ENCODE measurements at places on chromosomes 6 and 20.

GRCh38 chr20:35012227-35013069 lies 56.8 kb downstream of the MYH7B start:
- DNase-seq, result no peak

GRCh38 chr6:43760210-43761168 lies 9.5 kb upstream of the VEGFA start:
- no peak for DNase-seq

- no peak for DNase-seq
Measured at GRCh38 chr6:39698789-39699188, 26.4 kb downstream of the KIF6 start.

GRCh38 chr20:39812116-39812515 lies 850.0 kb downstream of the DHX35 start:
- DNase-seq, result no peak

- DNase-seq, result no peak
Measured at GRCh38 chr20:1371202-1371782, 21.6 kb downstream of the FKBP1A start.

DNA sequence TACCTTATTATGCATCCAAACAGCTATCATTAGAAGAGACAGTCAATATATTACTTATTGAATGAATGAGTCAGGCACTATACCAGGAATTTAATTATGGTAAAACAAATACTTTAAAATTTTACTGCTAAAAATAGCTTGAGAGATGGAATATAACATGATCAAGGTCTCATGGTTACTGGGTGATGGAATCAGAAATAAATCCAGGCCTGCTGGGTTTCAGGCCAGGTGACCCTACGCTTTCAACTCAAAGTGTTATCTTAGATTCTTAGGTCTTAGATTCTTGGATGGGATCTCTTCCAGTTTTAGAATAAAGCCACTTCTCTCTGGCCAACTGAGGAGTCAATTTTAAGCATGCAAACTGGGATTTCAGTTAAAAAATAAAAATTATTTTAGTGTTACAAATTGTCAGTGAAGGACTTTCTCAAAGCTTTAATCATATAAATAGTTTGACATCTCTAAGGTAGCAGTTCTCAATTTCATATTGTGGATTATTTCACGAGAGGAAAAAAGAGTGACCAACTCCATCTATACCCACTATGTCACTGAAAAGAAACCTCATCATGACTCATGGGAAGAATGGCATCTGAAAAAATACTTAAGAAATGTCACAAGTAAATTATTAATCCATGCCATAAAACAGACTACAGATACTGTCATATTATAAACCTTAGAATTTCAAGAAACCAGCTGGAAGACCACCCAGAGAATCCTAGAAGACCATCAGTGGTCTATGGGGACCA lies 283.4 kb upstream of the RUNX2 start:
- no peak for DNase-seq

- DNase-seq, result no peak
Measured at GRCh38 chr6:107237992-107238660, 122.8 kb upstream of the BEND3 start.

GRCh38 chr6:143961066-143961465 lies 47.0 kb downstream of the PLAGL1 start:
- DNase-seq, result no peak

DNA sequence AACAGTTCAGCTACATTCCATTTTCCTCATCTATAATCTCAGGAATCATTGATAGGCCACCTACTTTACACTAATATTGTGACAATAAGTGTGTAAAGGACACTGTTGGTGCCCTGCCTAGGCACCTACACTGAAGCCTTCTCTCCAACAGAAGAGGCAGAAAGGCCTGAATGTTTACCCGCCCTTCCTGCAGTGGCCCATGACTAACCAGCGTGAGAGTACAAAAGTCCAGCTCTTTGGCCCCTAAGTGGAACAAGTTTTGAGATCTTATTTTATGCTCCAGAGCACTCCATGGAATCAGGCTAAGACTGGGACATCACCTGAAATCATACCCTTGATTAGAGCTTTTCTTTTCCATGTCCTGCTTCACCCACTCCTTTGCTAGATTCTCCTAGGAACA lies 359.7 kb downstream of the ARHGAP18 start:
- no peak for DNase-seq

DNA sequence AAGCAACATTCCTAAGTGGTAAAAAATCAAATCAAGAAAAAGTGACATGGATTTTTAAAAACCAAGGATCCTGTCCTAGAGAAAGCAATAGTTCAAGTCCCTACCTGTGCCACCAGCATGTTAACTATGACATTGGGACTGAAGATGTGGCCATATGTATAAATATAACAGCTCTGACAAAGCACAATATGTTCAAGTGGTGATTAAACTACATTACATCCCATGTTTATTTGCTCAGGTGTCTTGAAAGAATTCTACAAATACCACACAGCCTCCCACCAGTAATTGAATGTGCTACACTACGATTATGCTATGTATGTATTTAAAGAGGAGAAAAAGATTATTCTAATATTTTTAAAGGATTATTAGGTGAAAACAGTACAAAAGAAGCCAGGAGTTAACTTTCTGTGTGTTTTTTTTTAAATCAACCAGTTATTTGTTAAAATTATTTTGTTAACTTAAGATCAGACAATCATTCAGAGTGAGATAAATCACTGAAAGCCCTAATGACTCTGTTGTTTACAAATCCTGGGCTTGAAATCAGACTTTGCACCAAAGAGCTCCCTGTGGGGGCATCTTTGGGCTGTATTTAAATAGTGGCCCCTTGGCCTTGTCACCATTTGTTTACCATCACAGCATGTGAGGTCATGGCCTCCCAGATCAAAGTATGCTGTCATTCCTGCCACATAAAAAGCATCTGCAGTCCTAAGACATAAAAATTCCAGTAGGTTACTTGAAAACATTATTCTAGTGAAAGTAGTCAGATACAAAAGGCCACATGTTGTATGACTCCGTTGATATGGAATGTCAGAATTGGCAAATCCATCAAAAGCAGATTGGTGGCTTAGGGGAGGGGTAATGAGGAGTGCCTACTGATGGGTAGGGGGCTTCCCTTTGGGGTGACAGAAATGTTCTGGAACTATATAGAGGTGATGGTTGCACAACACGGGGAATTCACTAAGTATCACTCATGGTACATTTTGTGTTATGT lies 17.1 kb downstream of the TTLL2 start:
- DNase-seq, result no peak

DNA sequence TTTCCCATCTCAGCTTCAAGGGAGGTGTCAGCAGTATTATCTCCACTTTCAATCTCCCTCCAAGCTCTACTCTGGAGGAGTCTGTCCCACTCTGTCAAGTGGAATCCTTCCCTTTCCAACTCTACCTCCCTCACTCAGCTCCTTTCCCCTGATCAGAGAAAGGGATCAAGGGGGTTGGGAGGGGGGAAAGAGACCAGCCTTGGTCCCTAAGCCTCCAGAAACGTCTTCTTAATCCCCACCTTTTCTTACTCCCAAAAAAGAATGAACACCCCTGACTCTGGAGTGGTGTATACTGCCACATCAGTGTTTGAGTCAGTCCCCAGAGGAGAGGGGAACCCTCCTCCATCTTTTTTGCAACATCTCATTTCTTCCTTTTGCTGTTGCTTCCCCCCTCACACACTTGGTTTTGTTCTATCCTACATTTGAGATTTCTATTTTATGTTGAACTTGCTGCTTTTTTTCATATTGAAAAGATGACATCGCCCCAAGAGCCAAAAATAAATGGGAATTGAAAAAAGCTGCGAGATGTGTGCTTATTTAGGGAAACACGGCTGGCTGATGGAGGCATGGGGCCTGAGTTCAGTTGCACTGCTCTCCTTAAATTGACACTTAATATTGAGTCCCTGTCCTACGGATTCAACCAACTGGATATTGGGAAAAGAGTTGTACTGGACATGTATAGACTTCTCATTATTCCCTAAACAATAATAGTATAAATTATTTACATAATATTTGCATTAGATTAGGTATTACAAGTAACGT lies 4.9 kb downstream of the TUBB start:
- no peak for DNase-seq

DNA sequence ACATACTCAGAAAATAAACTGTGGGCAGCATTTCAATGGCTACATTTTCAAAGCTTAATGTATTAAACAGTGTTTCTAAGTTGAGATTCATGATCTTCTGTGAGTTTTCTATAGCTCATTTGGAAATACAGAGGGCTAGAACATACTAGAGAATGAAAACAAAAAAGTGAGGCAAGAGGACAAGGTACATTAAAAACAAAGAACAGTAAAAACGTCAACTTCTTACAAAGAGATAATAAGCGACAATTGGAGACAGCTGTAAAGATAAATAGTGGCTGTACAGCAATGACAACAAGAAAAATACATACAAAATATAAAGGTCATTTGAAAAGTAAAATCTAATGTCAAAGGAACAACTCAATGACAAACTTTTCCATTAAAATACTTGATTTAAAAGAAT lies 94.3 kb downstream of the REV3L start:
- DNase-seq, result no peak

- DNase-seq, result no peak
Measured at GRCh38 chr20:62979310-62979709, 26.8 kb downstream of the SLC17A9 start.

- no peak for DNase-seq
Measured at GRCh38 chr6:43798688-43799444, 28.9 kb downstream of the VEGFA start.

GRCh38 chr6:87653074-87653962 lies 48.7 kb downstream of the AKIRIN2 start:
- DNase-seq, result no peak

- no peak for DNase-seq
Measured at GRCh38 chr6:113651920-113652319, 205.2 kb upstream of the MARCKS start.

- no peak for DNase-seq
Measured at GRCh38 chr6:11050731-11051130, 6.6 kb upstream of the ELOVL2 start.

DNA sequence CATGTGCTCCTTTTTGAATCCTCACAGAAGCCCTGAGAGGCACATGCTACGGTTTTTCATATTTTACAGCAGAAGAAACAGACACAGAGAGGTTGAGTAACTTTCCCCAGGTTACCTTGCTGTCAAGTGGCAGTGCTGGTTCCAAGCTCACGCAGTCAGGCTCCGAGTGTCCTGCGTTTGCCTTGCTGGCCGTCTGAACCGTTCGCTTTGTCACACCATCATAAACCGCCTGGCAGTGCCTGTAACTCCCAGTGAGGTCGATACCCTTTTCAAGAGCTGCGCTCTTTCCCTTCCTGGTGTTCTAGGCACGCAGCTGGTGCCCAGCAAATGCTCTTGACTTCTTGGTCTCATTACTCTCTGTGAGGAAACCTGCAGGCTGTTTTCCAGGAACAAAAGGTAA lies 31.3 kb upstream of the KCNG1 start:
- no peak for DNase-seq

DNA sequence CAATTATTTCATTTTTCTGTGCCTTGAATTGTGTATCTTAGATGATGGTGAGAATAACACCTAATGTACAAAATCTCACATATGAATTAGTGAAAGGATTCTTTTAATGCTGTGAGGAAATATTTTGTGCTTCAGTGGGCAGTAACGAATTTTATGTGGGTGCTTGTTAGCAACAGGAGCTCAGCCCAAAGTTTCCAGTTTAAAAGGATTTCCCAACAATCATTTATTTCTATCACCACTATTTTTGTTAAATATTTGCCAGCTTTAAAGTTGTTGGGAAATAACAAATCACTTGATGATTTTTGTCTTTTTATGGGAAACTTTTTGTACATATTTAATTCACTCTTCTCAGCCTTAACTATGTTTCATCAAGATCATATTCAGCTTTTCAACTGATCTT lies 111.8 kb downstream of the QKI start:
- DNase-seq, result no peak

- no peak for DNase-seq
Measured at GRCh38 chr6:65088575-65088974, 618.5 kb downstream of the EYS start.

GRCh38 chr20:23971310-23971709 lies 17.3 kb downstream of the GGTLC1 start:
- no peak for DNase-seq

GRCh38 chr6:5425267-5425666 lies 164.0 kb downstream of the FARS2 start:
- DNase-seq, result no peak

- no peak for DNase-seq
Measured at GRCh38 chr6:142693441-142693840, 251.5 kb downstream of the HIVEP2 start.

- no peak for DNase-seq
Measured at GRCh38 chr6:106514583-106514885, 114.8 kb downstream of the RTN4IP1 start.

DNA sequence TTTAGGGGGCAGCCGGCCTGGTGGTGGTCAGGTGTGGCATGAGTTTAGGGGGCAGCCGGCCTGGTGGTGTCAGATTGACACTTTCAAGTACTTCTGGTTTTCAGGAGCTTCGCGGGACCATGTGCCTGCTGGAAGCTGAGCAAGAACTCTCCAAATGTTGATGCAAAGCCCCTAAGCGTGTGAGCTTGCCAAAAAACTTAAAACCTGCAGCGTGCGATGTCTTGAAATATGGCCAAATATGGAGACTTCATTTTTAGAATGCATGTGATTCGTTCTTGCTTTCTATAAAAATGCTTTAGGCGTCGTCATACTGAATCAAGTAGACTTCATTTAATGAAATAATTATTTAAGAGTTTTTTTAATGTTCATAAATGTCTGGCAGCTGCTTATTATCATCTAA lies 149.4 kb downstream of the SMOC2 start:
- no peak for DNase-seq

GRCh38 chr6:107390685-107391435 lies 68.5 kb downstream of the PDSS2 start:
- DNase-seq, result no peak

DNA sequence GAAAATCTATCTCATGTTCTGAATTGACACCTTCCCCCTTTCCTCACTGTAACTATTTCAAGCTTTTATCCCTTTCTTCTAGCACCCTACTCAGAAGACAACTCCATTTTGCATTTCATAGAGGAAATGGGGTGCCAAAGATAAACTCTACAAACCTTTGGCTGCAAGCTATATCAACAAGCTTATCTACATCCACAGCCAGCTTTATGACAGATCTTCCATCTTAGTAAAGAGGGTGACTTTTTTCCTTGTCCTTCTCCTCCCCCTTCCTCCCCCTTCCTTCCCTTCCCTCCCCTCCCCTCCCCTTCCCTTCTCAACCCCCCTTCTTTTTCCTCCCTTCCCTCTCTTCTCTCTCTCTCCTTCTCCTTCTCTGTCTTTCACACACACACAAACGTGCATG lies 58.0 kb upstream of the OLIG3 start:
- DNase-seq, result no peak

GRCh38 chr20:57440678-57441509 lies 49.7 kb downstream of the RBM38 start:
- no peak for DNase-seq

DNA sequence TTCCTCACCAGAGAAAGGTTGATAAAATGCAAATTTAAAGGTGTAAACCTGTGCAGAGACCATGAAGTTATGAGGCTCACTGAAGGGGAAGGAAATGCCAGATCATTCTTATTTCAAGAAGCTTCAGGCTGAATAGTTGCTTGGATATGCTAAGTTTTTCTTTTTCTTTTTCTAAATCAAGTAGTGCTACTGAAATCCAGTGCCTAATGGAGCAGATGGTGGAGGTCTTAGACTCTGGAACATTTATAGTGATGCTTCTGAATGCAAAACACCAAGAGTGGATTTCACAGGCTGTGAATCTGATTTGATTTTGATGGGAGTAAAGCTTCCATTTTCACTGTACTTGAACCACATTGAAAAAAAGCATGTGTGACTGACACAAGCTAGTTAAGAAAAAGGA lies 151.2 kb upstream of the BEND3 start:
- no peak for DNase-seq

GRCh38 chr6:78347191-78347916 lies 520.0 kb upstream of the IRAK1BP1 start:
- no peak for DNase-seq

GRCh38 chr20:56867128-56867527 lies 238.0 kb downstream of the TFAP2C start:
- no peak for DNase-seq

All from T-helper 1 cell (primary cell).